Stimulated activated CD8-positive, alpha-beta memory T cell treated with anti-CD3 and anti-CD28 coated beads, Interleukin-4, amount 100 ng/mL, for 48 hours (primary cell): ENCODE measurements at places on chromosomes 12 and 14.

GRCh38 chr12:132582058-132582420 lies 28.3 kb downstream of the LRCOL1 start:
- no peak for DNase-seq

DNA sequence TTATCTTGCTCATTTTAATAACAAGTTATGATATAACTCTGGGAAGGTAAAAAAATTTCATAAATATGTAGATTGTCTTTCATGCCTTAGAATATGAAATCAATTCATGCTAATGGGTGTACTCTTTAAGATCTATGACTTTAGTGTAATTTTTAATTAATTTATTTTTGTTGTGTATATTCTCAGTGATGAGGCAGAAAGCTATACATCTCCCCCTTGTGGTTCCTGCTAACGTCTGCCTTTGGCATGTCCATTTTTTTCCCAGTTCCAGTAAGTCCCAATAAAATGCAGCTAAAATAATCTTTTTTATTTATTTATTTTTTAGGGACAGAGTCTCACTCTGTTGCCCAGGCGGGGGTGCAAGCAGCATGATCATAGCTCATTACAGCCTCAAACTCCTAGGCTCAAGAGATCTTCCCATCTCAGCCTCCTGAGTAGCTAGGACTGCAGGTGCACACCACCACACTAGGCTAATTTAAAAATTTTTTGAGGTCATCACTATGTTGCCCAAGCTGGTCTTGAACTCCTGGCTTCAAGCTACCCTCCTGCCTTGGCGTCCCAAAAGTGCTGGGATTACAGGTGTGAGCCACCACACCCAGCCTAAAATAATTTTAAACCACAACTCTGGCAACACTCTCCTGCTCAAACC lies 3.3 kb upstream of the CHURC1 start:
- DNase-seq, result no peak

DNA sequence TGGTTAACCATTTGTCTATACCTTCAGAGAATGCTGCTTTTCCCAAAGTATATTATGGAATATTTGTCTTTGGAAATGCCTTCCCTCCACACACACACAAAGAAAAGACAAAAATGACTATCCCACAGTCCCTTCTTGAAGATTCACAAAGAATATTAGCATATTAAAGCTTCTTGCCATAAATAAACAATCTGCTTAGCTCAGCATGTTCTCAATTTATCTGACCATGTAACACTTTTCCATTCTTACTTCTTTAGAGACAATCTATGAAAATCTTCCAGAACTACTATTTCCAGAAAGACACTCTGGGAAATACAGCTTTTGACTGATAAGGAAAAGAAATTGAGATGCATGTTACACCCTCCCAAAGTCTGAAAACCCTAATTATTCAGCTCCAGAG lies 58.9 kb upstream of the OVCH1 start:
- no peak for DNase-seq

DNA sequence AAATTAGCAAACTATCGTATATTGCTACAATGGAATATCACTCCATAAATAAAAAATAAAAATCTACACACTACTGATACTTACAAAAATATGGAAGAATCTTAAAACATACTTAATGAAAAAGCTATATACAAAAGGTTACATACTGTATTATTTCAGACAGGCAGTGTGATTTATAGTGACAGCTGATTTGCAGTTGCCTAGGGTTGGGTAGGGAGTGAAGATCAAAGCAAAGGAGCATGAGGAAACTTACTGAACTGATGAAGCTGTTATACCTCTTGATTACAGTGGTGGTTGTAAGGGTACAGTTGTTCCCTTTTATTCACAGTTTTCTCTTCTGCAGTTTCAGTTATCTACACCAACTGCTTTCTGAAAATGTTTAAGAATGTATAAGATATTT lies 62.6 kb downstream of the FSCB start:
- DNase-seq, result no peak

DNA sequence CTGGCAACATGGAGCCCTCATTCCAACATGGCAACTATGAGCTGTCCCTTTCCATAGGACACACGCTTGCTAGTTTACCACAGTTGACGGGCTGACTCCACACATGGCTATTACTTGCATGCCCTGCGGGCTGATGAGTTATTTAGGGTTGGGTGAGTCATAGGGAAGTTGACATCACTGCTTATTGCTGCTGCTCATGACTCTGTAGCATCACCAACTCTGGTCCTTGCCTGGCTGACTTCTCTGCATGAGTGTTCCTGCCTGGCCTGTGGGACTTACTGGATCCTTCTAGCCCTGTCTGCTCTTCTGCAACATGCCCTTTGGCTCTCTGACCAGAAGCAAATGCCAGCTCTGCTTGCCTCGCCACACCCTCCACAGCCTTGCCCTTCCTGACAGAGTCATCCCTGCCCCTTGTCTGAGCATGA lies 199.5 kb downstream of the ANO6 start:
- DNase-seq, result peak; percentile 49

DNA sequence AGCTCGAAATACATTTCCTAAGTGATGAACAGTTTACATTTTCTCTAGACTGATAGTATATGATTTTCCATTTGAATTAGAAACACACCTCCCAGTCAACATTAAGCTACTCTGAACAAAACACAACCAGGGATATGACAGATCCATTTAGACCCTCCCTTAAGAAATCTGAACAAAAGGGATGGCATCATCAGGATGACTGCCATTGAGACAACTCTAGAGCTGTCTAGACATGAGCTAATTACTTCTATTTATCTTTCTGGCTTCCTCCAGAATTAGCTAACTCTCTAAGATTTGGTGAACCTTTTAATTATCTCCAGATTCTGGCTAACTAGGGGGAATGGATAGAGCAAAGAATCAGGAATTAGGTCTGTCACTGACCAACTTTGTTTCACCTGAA lies 92.9 kb upstream of the IGF1 start:
- no peak for DNase-seq

GRCh38 chr14:61153431-61153830 lies 127.7 kb downstream of the TMEM30B start:
- no peak for DNase-seq

DNA sequence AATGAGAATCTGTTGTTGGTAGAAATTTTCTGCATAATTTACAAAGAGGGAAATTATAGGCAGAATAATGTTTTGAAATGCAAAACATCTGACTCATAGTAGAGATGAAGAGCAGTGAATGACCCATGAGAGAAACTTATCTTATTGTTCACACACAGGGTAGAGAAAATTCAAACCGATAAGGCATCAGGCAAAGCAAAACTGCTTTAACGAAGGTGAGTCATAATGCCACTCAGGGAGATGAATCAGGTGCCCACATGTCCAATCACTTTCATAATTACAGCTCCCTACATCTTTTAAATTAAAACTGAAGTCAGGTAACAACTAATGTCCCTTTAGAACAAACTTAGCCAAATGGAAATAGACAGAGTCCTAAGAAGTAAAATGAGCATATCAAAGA lies 265.6 kb upstream of the GARIN6 start:
- no peak for DNase-seq

- DNase-seq, result no peak
Observed at GRCh38 chr14:30082486-30082885, 154.8 kb upstream of the PRKD1 start.

DNA sequence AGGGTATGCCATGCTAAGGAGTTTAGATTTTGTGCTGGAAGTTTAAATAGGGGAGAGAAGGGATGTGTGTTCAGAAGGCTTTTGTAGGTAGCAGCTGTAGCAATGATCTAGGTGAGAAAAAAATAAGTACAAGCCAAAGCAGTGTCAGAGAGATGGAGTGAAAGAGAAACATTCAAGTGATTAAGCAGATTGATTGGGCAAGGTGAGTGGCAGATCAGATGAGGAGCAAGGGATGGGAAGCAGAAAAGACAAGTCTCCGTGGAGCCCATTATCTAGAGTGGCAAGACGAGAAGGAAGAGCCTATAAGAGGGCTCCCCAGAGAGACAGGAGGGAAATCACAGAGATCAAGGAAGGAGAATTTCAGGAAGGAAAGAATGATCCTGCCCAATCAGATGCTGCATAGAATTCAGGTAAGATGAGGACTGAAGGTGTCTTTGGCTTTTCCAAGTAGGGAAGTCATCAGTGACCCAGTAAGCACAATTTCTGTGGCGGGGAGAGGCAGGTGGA lies 133.5 kb downstream of the ETV6 start:
- no peak for DNase-seq

- DNase-seq, result no peak
Observed at GRCh38 chr14:39827901-39828655, 395.8 kb upstream of the FBXO33 start.

DNA sequence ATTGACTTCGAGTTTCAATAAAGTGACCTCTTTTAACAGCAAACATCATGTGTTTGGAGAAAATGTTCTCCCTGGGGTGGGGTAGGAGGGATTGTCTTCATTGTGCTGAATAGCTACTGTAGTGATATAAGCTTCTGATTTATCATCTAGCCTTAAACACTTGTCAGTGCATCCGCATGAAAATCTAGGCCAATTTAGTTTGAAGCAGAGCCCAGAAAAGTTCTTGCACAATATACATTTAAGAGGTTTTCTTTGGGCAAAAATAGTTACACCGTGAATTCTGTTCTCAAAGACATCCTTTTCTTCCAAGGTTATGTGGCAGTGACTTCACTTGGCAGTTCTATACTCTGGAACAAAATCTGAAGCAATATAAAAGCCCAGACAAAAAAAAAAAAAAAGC lies 136.0 kb upstream of the IFNG-AS1 start:
- no peak for DNase-seq

DNA sequence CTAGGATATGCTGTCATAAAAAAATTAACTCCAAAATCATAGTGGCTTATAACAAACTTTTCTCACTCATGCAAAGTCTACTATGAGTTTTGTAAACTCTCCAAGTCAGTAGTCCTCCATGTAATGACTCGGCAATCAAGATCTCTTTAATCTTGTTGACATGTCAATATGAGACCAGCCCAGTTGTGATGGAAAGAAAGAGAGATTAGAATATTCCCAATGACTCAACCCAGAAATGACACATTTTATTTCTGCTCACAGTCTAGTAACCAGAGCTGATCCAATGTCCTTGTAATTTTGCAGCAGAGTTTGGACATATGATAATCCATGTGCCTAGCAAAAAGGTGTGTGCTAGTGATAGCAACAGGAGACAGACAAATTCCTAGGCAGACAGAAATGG lies 112.6 kb upstream of the CNTN1 start:
- no peak for DNase-seq

GRCh38 chr14:100834794-100835547 lies 9.1 kb downstream of the MEG3 start:
- no peak for DNase-seq

DNA sequence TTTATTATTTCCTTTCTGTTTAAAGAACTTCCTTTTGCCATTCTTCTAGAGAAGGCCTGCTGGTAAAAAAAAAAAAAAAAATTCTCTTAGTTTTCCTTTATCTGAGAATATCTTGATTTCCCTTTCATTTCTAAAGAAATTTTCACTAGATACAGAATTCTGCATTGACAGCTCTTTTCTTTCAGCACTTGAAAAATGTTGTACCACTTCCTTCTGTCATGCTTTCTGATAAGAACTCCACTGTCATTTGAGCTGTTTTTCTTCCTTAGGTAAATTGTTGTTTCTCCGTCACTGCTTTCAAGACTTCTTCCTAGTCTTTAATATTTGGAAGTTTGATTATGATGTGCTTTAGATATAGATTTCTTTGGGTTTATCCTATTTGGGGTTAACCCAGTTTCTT lies 113.6 kb upstream of the BTG1 start:
- no peak for DNase-seq

DNA sequence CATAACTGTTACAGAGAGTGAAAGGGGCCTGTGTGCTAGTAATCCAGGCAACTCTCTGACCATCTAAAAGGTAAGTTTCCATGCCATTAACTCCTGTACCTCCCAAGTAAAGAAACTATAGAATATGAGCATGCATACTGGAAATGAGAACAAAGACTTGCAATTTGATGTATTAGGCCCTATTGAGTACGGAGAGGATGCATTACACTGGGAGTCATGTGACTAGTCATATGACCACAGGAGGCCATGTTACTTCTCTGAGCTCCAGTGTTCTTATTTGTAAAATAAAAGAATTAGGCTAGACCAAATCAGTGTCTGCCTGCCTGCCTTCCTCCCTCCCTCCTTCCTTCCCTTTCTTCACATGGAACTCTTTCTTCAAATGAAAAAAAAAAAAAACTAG lies 440.1 kb upstream of the CCDC196 start:
- no peak for DNase-seq

- DNase-seq, result no peak
Observed at GRCh38 chr12:85413266-85413665, 133.2 kb downstream of the ALX1 start.

GRCh38 chr14:90060312-90060964 lies 1.4 kb upstream of the KCNK13 start:
- peak; percentile 74 for DNase-seq

GRCh38 chr14:102898776-102899515 lies 23.5 kb upstream of the AMN start:
- no peak for DNase-seq

DNA sequence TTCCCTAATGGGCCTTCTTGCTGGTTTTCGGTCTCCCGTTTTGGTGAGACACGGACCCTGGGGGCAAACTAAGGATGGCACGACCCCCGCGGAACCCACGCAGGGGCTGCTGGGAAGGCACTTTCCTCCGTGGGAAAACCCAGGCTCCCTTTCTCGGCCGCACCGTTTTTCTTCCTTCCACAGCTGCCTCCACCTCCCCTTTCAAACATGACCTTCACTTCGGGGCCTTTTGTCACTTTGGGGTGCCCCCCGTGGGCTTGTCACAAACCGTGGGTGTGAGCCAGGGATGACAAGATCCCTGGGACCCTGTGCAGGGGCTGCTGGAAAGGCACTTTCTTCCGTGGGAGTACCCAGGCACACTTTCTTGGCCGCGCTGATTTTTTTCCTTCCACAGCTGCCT lies 268.7 kb downstream of the ALG10 start:
- no peak for DNase-seq

GRCh38 chr12:114682785-114683708 lies 928 bp downstream of the TBX3 start:
- DNase-seq, result no peak

GRCh38 chr14:90661866-90662265 lies 154.4 kb downstream of the TTC7B start:
- DNase-seq, result no peak
